ENCODE measurements at places on chromosomes 2 and 18. TPM values are rescaled to one million over a fixed set of nuclear protein-coding genes. Genes with fewer than 3 reads are reported as not detected.

GRCh38 chr2:39099870-39100728 lies 20.8 kb downstream of the SOS1 start:
- no peak for DNase-seq

DNA sequence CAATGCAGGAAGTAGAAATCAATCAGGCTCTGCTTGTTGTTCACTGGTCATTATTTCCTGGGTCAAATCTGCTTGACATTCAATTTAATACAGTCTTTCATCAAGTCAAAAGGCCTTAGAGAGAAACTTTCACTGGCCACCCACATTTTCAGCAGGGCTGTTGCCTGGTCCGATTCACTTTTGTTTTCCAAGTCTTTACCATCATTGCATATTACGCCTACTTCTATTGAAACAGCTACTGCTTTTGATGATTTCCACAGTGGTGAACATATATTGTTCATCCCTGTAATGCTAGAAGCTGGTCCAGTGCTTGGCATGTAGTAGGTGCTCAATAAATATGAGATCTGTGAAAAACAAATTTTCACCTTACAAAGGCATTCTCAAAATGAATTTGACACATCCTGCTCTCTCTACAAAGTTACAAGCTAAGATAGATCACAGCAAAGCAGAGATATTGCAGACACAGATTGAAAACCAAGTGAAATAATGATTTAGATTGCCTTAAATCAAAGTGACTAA lies 600.1 kb downstream of the ARHGAP15 start:
- DNase-seq: no peak

- DNase-seq: no peak
Observed at GRCh38 chr2:99695944-99696253, 206.1 kb upstream of the REV1 start.

DNA sequence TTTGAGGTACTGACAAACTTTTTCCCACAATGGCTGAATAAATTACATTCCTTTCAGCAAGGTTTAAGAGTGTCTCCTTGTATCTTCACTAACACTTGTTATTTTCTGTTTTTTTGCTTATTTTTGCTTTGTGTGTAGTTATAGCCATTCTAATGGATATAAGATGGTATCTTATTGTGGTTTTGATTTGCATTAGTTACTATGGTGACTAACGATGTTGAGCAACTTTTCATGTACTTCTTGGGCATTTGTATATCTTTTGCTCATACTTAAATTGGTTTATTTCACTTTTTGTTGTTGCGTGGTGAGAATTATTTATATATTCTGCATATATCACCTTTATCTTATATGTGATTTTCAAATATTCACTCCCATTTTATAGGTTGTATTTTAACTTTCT lies 79.9 kb upstream of the FSIP2 start:
- DNase-seq: no peak

DNA sequence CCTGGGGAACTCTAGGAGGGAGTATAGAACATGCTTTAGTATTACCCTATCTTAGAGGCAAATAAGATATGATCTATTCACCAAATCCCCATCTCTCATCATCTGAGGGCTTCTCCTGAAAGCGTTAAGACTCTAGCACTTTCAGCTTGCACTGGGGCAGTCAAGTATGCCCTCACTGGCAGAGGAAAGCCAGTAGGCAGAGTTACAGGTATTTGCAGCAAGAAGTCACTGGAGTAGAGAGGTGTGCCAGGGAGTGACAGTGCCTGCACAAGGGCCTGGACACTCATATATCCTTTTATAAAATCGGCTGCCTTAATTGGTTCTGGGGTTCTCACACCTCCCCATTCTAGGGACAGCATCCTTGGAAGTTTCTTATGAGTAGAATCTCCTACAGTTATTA lies 31.9 kb upstream of the CCDC85A start:
- DNase-seq: no peak

- DNase-seq: no peak
Observed at GRCh38 chr2:226828191-226828590, 7.7 kb upstream of the RHBDD1 start.

DNA sequence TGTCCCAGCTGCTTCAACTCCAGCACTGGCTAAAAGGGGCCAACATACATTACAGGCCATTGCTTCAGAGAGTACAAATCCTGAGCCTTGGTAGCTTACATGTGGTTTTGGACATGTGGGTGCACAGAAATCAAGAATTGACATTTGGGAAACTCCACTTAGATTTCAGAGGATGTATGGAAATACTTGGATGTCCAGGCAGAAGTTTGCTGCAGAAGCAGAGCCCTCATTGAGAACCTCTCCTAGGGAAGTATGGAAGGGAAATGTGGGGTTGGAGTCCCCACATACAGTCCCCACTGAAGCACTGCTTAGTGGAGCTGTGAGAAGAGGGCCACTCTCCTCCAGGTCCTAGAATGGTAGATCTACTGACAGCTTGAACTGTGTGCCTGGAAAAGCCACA lies 218.0 kb upstream of the CWC22 start:
- DNase-seq: no peak

DNA sequence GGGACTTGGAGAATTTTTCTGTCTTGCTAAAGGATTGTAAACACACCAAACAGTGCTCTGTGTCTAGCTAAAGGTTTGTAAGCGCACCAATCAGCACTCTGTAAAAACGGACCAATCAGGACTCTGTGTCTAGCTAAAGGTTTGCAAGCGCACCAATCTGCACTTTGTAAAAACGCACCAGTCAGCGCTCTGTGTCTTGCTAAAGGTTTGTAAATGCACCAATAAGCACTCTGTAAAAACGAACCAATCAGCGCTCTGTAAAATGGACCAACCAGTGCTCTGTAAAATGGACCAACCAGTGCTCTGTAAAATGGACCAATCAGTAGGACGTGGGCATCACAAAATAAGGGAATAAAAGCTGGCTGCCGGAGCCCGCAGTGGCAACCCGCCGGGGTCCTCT lies 16.5 kb downstream of the ABI2 start:
- DNase-seq: no peak

DNA sequence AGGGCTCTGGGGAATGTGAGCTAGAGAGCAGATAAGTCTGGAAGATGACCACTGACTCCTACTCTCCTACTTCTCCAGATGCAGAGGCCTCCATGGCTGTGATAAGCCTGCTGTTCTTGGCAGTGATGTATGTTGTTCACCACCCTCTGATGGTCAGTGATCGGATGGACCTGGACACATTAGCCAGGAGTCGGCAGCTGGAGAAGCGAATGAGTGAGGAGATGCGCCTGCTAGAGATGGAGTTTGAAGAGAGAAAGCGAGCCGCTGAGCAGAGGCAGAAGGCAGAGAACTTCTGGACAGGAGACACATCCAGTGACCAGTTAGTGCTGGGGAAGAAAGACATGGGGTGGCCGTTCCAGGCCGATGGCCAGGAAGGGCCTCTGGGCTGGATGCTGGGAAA lies 1.4 kb downstream of the ITPRIPL1 start:
- no peak for DNase-seq

- DNase-seq: no peak
Observed at GRCh38 chr2:42851186-42851585, 58.8 kb upstream of the HAAO start.

GRCh38 chr2:152600697-152601096 lies 116.6 kb downstream of the PRPF40A start:
- no peak for DNase-seq

- DNase-seq: no peak
Observed at GRCh38 chr2:105313877-105314276, 15.7 kb downstream of the TGFBRAP1 start.

DNA sequence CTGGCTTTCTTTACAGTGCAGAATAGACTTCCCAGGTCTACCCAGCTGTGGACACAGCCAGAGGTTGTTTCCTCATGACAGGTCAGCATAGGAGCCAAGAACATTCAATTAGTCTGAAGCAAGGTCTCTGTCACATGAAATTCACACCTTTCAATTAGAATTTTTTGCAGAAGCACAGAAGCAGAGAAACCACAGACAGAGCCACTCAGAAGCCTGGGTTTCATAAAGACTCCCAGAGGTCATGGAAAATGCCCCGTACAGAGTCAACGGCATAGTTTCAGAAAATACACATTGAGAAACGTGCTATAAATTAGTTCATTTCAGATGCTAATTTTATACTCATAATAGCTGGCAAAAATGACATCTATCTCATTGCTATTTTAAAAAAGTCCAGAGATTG lies 87.0 kb upstream of the TMEM200C start:
- DNase-seq: no peak

- no peak for DNase-seq
Observed at GRCh38 chr2:62309465-62310091, 113.7 kb downstream of the B3GNT2 start.

DNA sequence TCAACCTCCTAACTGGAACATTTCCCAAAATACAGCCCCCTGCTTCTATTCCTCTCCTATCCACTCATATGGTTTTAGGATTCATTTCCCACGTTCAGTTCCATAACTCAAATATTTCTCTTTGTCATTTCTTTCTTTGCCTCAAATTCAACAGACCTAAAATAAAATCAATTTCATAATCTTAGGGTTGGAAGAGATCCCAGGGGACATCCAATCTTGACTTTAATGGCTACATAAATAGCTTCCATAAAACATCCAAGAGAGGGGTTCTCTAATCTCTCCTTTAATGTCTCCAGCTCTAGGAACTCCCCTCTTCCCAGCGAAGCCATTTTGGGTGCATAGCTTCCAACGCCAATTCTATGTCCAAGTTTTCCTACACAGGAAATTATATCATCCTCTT lies 33.8 kb downstream of the RBKS start:
- no peak for DNase-seq

GRCh38 chr18:45608400-45608799 lies 6.9 kb upstream of the SLC14A2 start:
- no peak for DNase-seq

DNA sequence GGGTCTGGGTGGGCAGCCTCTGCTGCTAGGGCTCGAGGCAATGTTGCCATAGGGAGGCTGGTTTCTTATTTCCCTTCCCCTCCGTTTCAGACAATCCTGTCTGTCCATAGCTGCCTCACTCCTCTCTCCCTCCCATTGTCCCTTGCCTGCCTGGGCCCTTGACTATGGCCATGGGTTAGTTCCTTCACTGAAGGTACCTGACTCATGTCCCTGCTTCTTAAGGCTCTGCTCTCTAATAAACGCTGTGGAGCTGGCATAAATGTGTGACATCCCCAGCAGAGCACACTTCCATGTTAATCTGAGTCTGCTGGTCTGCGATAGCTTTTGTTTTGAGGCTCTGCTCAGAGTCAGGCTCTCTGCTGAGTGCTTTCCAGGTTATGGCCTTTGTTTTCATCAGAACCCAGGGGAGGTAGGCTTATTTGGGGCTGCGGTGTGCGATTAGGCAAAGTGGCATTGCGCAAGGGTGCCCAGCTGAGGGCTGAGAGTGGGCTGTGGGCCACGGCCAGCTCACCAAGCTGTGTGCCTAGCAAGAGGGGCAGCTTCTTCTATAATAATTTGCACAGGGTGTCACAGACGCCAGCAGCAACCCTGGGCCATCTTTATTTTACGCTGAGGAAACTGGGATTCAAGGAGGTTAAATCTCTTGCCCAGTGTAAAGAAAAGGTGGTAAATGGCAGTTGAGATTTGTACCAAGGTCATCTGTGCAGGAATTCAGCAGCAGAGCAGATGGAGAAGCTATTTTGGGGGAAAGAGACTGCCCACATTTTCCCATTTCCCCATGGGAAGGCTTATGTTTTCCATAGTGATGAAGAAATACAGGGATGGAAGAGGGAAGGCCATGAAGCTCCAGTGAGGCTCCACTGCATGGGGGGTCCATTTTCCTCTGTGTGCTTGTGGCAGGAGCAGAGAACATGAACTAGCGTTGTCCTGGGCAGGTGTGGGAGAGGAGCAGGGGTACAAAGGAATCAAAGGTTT lies 25.6 kb downstream of the MRPL33 start:
- no peak for DNase-seq

- DNase-seq: no peak
Observed at GRCh38 chr2:24077535-24077877, 1.4 kb upstream of the SF3B6 start.

DNA sequence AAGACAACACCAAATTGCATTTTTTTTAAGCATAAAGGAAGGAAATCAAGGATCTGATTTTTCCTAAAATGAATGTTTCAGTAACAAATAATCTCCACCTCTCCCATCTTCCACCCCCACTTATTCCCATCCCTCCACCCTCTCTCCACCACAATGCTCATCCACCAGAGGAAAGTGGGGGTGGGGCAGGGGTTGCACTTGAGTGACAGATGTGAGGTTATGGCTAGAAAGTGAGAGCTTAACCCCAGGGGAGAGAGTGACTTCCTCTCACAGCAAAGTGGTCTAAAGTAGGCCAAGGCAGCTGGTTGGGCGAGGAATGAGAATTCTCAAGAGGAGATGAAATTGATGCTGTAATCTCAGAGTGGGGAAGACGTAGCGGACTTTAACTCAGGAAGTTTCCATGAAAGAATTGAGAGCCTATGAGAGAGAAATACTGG lies 104.7 kb downstream of the HNRNPLL start:
- no peak for DNase-seq

GRCh38 chr18:69878213-69878933 lies 69.3 kb downstream of the CD226 start:
- DNase-seq: no peak

DNA sequence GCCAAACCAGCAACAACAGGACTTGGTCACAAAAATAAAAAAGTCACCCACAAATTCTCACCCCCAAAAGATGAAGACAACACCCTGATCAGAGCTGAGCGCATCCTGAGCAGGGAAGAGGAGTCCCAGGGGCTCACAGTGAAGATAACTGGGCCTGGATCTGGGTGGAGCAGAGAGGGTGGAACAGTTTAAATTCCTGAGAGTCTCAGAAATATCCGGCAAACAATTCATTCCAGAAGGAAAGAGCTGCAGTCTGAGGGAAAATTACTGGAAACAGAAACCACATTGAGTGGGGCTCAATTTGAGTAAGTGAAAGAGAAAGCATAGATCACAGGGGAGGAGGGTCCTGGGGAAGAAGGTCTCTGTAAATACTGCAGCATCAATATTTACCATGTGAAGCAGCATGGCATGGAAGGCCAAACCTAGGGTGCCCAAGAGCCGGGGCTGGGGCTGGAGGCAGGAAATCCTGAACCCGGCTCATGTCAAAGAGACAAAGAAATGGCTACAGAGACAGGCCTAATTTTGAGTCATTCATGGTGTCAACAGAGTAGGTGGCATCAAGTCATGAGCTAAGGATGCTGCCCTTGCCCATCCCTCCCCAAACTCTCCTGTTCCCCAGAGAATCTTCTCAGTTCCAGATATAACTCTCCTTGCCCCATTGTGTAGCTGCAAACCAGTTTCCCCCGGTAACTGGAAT lies 61.4 kb upstream of the ZBTB7C start:
- DNase-seq: no peak

- no peak for DNase-seq
Observed at GRCh38 chr18:71352618-71353017, 1063.8 kb downstream of the SOCS6 start.

GRCh38 chr2:240817496-240818292 lies 2.3 kb downstream of the KIF1A start:
- no peak for DNase-seq

- no peak for DNase-seq
Observed at GRCh38 chr2:127361929-127362885, 25.6 kb downstream of the MAP3K2 start.

GRCh38 chr2:144225076-144225475 lies 294.8 kb downstream of the ZEB2 start:
- DNase-seq: no peak

RIT2 gene
- not detected for total RNA-seq

NEUROD1 gene
- not detected for total RNA-seq

DYNAP gene
- total RNA-seq: not detected

LAMA3 gene
- 2.3 TPM for total RNA-seq

IFT172 gene
- 11.6 TPM for total RNA-seq

MTCL1 gene
- total RNA-seq: 51.6 TPM

CDH20 gene
- not detected for total RNA-seq

AKAIN1 gene
- total RNA-seq: not detected

GNAL gene
- 0.14 TPM for total RNA-seq

SCTR gene
- total RNA-seq: not detected

POTEC gene
- total RNA-seq: not detected

Measured in HFFc6 (cell line).